ENCODE measurements at places on chromosomes 16 and 17. TPM values are rescaled to one million over a fixed set of nuclear protein-coding genes. Genes with fewer than 3 reads are reported as not detected.

CES3 gene
- polyA plus RNA-seq, result not detected

- no peaks in the 10 kb centered on the region for H3K27me3 ChIP-seq
- H3K27ac ChIP-seq, result no peak overlapping the region
- H3K4me1 ChIP-seq, result peaks cover 13% of the 10 kb centered on the region
- H3K36me3 ChIP-seq, result no peaks in the 10 kb centered on the region
These were observed 65.8 kb downstream of the FTO start for GRCh38 chr16:53769787-53770186.

DNA sequence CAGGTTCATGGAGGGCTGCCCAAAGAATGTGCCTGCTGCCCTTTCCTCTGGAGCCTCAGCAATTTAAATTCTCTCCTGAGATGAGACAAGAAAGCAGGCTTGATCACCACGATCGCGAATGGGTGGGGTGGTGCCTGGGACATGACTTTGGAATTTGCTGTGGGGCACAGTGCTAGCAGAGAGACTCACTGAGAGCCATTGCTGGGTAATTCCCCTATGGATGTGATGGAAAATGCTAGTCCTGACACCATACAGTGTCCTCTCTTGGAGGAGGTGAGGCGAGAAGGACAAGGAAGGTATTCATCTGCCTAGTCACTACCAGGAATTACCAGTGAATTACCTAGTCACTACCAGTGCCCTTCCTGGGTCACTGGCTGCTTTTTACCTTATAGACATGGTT, 15.5 kb downstream of the FAM20A start:
- H3K27me3 ChIP-seq, result no peaks in the 10 kb centered on the region
- DNase-seq, result no peak
- no peak overlapping the region for H3K4me3 ChIP-seq
- H3K27ac ChIP-seq, result no peak overlapping the region
- H3K36me3 ChIP-seq, result no peaks in the 10 kb centered on the region

DNA sequence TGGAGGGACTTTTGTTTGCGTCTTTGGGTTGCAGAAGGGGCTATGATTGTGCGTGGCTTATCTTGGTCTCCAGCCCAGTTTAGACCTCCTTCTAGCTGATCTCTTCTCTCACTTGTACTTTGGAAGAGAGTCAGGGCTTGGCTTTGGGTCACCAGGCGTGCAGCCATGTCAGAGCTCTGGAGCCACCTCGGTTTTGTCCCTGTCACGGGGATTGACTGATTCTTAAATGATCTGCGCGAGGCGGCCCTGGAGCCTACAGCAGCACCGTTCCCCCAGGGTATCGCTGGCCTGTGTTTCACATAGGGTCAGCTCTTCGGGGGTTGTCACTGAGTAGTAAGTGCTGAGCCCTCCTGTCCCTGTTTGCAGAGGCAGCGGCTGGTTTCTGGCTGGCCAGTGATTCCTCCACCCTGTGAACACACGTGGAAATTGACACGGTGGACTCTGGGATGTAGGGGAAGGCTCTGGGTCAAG, 209.8 kb upstream of the CHMP6 start:
- H3K4me1 ChIP-seq, result peaks cover 37% of the 10 kb centered on the region
- peak overlapping the region; percentile 57 for H3K27ac ChIP-seq
- no peak for DNase-seq
- H3K4me3 ChIP-seq, result peak overlapping the region; percentile 90
- H3K27me3 ChIP-seq, result peaks cover 3% of the 10 kb centered on the region
- peaks cover 9% of the 10 kb centered on the region for H3K36me3 ChIP-seq

- no peaks in the 10 kb centered on the region for H3K27me3 ChIP-seq
- peaks cover 11% of the 10 kb centered on the region for H3K36me3 ChIP-seq
- H3K4me3 ChIP-seq, result no peak overlapping the region
- H3K27ac ChIP-seq, result peak overlapping the region; percentile 37
- H3K4me1 ChIP-seq, result peaks cover 11% of the 10 kb centered on the region
These were observed 18.1 kb downstream of the NTAN1 start for GRCh38 chr16:15037745-15038144.
